ENCODE measurements at places on chromosomes 2 and 18.

DNA sequence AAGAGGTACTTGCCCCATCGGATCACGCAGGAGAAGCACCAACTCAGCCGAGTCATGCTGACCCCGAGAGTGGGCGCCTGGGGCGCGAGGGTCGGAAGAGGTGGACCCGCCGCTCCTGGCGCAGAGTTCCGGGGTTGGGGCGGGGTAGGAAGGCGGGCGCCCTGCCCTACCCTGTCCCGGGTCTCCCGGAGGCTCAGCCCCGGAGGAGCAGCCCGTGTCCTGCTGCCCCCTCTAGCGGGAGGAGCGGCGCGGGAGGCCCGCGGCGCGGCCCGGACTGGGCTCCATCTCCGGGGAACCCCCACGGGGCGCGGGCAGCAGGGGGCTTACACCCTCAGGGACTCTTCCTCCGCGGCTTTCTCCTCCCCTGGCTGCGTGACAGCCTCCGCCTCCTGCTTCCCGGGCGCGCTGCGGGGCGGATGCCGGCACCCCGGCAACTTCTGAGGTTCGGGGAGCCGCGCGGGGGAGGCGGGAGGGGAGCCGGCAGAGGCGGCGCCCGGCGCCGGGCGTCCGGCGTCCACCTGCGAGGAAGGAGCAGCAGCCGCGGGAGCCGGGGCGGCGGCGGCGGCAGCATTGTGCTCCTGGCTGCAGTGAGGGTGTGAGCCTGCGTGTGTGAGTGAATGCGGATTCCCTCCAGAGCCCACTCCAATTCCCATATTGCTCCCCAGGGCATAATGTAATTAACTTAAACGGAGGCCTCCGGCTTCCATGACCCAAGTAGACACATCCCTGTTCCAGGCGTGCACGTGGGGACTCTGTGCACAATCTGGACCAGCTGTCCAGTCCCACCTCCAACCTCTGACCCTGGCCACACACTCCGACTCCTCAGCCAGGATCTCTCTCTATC is 7.6 kb upstream of the TNS1 start:
- DNase-seq: no peak

DNA sequence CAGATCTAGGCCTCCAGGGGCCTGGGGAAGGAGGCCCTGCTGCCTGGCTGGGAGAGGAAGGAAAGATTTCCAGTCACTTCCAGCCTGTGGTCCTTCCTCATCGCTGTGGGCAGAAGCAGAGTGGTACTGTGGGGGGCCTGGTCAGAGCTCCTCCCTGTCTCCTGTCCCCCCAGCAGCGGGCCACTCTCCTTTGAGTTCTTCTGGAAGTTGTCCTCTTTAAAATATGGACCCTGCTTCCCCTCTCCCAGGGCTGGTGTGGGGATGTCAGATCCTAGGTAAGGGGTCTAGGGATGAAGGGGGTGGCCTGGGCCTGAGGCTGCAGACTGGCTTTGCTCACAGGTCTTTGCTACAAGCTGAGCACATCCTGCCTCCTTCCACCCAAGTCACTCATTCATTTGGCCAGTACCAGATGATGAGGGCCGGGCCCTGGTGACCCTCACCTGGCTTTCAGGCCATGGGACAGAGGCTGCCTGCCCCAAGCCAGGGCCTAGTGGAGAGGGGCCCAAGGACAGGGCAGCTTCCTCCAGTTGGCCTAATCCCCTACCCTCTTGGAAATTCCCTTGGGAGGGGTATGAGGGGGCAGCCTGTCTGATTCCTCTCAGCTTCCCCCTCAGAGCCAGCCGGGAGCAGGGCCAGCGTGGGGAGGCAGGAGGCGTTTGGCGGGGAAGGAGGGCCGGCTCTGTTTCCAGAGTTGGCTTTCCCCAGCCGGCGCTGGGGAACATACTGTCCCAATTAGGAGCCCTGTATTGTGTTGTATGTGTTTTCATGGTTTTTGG is 231.9 kb downstream of the DYSF start:
- DNase-seq: no peak

- DNase-seq: no peak
Observed at GRCh38 chr2:238906936-238907716, 59.2 kb downstream of the TWIST2 start.

DNA sequence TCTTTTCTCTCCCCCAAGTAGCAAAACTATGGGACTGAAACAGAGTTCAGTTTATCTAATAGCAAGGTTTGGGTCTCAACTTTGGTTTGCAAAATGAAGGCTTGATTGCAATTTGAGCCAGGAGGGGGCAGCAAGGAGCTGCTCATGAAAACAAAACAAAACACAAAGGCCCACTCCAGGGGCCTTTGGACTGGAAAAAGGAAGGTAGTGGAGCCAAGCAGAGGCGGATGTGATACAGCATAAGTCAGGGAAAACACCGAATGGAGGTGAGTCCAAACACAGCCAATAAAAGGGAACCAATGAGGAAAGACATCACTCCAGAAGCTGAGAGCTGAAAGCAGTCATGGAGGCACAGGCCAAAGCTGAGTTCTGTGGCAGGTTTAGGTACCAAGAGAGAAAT is 799.7 kb upstream of the ACVR2A start:
- peak; percentile 67 for DNase-seq

GRCh38 chr18:58446391-58447060 is 182.4 kb downstream of the ALPK2 start:
- no peak for DNase-seq

DNA sequence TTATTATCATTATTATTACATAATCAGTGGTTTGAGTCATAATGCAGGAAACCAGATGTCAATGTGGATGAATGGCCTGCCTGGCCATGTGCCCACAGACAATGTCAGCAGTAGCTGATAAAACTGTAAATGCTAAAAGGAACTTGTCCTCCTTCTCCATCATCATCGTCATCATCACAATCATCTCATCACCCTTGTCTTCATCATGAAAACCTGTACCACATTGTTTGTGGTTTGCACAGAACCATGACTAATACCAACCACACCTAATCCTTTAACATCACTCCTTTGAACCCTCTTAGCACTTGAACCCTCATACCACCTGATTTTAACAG is 96.0 kb downstream of the HNMT start:
- DNase-seq: no peak

GRCh38 chr2:109447251-109447661 is 166.5 kb downstream of the SEPTIN10 start:
- no peak for DNase-seq

DNA sequence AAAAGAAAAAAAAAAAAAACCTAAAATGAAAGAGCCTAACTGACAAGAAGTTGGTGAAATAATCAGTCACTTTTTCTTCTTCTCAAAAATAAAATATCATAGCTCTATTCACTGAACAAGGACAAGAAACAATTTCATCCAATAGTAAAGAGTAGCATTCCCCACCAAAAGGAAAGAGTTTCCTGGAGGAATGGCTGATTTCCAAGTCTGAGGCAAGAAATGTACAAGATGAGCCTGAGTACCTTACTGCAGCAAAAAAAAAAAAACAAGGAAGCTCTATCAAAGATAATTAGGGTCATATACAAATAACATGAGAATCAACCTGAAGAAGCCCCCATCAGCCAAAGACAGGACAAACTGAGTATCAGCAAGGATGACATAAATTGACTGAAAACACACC is 11.5 kb downstream of the ROCK1 start:
- no peak for DNase-seq

- DNase-seq: no peak
Observed at GRCh38 chr2:161580426-161580825, 43.8 kb upstream of the SLC4A10 start.

DNA sequence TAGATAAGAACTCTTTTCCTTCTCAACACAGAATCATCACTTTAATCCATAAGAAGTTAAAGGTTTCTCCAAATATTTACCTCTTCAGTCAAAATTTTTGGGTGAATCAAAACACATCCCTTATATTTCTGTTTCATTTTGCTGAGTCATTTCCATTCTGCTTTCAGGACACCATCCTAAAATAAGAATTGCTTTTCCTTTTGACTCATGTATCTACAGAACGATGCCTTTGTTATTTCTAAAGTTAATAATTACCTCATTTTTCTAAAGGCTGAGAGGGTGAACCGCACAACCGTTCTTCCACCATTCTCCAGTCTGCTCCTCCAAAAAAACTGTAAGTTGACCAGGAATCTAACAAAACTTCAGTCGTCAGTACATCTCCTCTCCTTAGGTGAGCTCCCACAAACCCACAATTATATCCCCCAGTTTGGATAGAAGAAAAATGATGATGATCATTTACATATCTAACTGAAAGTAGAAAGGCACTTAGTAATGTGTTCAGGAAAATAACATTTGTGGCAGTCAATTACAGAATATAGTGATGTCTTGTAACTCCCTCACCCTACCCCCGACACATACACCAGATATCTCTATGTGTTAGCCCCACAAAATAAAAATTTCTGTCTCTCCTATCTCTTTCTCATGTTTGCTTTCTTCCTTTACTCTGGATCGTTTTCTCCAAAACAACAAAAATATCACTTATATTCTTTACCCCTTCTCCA is 162.5 kb downstream of the RAD51AP2 start:
- no peak for DNase-seq

- peak; percentile 88 for DNase-seq
Observed at GRCh38 chr2:233331536-233331935, 22.8 kb upstream of the DGKD start.

- no peak for DNase-seq
Observed at GRCh38 chr2:240456447-240457222, 21.2 kb downstream of the GPC1 start.

DNA sequence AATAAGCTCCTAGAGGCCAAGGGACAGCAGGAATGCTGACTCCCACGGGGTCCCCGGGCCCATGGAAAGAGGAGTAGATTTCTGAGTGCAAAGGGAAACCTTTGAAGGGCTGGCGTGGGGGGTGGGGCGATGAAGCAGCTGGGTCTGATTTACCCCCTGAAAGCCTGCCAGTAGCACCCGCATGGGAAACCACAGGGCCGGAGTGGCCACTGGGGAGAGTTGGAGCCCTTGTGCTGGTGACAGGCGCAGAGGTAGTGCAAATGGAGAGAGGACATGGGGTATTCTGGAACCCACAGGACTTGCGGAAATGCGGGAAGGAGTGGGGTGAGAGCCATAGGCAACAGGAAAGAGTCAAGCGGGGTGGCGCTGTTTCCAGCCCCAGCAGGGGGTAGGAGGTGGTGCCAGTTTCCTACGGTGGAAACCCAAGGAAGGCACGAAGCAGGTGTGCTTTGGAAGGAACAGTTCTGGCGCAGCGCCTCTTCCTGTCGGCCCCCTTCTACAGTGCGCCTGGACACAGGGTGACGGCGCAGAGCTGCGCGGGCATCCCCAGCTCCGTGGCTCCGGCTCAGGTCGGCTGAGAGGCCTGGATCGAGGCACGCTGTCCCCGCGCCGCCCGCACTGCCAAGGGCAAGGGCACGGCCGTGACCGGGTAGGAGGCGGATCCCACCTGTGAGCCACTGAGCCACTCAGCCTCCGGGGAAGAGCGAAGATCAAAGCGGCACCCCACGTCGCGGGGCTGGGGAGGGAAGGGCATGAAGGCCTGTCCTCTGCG is 149.0 kb upstream of the GLI2 start:
- DNase-seq: no peak

DNA sequence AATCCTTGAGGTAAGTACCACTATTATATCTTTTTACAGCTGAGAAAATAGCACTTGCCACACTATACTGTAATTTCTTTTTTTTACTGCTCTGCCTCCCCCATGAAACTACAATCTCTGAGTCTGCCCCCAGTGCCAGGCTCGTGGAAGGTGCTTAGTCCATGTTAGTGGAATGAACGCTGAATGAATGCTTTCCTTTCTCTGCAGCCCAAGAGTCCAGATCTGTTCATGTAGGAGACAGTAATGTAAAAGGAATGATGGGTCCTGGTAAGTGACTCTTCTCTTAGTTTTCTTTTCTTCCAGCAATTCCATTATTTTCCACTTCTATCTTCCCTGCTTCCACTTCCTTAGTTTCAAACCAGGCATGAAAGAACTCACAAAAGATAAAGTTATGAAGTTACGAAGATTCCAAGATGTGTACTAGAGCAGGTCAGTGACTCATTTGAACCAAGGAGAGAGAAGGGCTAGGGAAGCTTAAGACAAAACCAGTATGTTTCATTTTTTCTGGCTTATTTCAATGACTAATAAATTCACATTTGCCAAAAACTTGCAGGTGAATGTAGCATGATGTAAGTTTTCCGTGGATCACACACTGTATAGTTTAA is 46.0 kb downstream of the ARHGEF33 start:
- DNase-seq: no peak

DNA sequence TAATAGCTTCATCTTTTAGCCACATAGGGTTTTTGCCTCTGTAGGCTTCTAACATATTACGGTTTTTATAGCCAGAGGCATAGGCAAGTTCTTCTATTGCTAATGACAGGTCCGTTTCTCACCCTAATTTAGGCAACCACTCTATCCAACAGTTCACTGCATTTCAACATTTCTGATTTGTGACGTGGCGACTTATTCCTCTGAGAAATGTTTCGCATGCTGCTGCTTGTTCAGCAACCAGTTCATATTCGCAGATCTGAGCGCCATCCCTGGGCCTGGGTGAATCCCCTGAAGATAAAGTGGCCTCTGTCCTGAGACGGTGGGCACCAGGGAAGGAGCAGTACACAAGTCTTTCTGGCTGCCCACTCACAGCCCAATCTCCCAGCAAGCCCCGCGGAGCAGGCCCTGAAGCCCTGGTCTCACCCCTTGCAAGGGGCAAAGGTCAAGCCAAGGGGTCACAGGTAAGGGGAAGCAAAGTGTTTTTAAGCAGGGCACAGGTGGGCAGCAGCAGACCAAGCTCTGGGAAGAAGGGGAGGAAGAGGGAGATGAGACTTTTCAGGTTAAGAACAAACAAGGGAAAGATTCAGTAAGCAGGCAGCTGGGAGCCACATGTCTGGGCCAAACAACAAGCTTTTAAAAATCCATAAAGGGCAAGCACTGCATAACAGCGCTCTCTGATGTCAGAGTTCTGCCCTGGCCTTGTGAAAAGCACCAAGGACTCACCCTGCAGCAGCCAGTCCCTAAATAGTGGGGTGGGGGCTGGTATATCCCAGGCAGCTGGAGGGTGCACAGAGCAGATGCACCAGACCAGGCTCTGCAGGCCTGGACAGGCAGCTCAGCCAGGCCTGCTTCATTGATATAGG is 10.8 kb upstream of the COX7A2L start:
- no peak for DNase-seq

DNA sequence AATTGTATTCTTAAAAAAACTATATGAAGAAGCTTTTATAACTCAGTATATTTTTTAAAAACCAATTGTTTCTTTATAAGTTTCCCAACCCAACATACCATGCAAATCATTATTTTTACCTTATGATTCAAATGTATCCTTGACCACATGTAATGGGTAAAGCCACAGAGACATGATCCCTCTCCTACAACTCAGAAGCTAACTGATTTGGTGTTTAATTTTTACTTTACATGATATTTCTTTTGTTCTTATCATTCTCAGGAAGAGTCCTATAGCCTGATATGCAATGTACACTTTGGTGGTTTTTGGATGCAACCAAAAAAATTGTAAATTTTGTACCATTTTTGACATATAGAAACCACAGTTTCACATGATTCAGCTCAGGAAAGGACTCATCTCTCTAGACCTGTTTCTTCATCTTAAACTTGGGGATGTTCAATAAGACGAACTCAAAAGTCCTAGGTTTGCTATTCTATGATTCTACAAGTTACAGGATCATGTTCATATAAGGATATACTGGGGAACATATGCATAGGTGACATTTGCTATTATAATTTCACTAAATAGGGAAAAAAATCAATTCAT is 85.2 kb upstream of the RBBP8 start:
- DNase-seq: no peak

GRCh38 chr2:180523621-180524340 is 456.6 kb upstream of the UBE2E3 start:
- no peak for DNase-seq
